Central memory CD4-positive, alpha-beta T cell (primary cell): ENCODE measurements at places on chromosomes 2 and 18.
A peak's percentile ranks its signal among the peaks of the same experiment; 100 is the strongest.

DNA sequence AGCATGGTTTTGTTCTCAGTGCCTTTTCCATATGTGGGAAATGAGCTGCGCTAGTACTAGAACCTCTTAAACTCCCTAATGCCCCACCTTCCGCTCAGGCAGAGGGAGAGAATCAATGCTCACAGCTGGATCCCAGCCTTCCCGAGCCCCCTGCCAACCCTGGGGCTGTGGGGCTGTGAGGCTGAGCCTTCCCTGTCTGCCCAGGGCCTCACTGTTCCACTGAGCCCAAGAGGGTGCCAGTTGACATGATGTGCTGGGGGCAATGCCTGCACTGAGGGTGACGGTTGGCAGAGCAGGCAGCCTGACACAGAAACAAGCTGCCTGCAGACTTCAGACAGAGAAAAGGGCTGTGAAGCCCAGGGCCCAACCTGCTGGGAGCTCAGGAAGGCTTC lies 602.4 kb upstream of the RAB6C start:
- no peak for DNase-seq

DNA sequence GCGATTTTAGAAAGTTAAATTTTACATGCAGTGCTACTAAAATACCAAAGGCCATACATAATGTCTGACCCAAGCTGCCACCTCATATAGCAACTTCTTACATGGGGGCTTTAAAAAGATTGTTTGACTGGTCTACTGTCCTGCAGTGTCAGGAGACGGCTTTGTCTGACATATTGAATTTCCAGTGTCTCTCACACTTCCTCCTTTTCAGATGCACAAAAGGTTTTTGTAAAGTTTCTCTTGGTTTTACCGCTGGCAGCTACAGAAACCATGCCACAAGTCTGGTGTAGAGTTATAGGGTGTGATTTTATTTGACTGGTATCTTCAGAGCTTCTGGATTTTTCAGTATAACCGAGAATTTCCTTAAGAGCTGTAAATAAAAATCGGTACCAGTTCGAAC lies 1.1 kb upstream of the ASAP2 start:
- no peak for DNase-seq

- no peak for DNase-seq
Measured at GRCh38 chr2:171894612-171894947, 536 bp upstream of the SLC25A12 start.

- DNase-seq = no peak
Measured at GRCh38 chr2:185130685-185131084, 532.4 kb downstream of the ZNF804A start.

- DNase-seq = no peak
Measured at GRCh38 chr2:22904126-22904684, 480.8 kb upstream of the KLHL29 start.

- no peak for DNase-seq
Measured at GRCh38 chr2:71702071-71702970, 249.0 kb downstream of the DYSF start.

GRCh38 chr2:86274918-86275275 lies 62.5 kb downstream of the REEP1 start:
- no peak for DNase-seq

GRCh38 chr2:85728342-85728741 lies 25.4 kb upstream of the ATOH8 start:
- DNase-seq = no peak

- DNase-seq = no peak
Measured at GRCh38 chr2:47485751-47486300, 82.9 kb downstream of the MSH2 start.

GRCh38 chr2:172234716-172235691 lies 132.3 kb upstream of the DLX2 start:
- peak; percentile 37 for DNase-seq

DNA sequence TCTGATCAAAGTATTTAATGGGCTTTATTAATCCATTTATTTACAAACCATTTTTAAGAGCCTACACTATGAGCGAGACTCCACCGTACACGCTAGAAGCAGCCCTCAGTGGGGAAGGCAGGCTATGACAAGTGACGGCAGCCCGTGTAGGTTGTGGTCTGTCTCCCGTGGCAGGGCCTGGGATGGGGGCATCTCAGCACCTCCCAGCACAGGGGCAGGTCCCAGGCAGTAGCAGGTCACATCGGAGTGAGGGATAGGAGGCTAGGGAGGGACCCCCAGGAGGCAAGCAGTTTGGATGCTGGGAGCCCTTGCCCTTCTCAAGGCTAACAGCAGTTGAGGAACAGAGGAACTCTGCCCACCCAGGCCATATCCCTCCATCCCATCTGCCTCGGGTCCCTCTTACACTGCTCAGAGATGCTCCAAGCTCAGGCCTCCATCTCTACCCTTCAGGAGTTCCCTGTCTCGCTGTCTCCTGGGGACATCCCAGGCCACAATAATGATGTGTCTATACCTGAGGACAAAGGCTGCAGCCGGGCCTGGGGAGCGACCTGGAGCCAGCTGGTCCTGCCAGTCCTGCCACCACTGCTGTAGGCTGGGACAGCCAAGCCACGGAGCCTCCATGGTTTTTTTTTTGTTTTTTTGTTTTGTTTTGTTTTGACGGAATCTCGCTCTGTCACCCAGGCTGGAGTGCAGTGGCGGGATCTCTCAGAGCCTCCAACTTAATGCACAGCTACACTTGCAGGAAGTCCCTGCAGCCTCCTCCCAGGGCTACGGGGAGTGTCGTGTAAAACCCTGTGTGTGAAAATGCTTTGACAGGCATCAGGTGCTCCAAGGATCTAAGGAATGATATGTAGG lies 92.0 kb downstream of the NDUFA10 start:
- DNase-seq = no peak

- no peak for DNase-seq
Measured at GRCh38 chr2:202605174-202605573, 29.6 kb upstream of the FAM117B start.

GRCh38 chr2:153431114-153431513 lies 47.4 kb downstream of the RPRM start:
- DNase-seq = no peak

DNA sequence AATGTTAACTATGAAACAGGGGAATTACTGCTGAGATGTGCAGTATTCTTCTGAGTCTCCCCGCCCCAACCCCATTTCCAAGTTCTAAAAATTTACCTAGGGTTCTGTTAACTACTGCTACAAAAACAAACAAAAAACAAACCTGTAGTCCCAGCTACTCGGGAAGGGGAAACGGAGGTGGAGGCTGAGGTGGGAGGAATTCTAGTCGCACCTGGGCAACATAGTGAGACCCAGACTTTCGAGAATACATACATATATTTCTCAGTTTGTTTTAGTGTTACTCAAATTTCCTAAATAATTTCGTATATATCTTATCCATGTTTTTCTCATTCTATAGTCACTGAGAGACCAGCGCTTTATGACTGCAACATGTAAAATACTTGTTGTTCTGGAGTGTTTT lies 989 bp downstream of the STAM2 start:
- DNase-seq = no peak

DNA sequence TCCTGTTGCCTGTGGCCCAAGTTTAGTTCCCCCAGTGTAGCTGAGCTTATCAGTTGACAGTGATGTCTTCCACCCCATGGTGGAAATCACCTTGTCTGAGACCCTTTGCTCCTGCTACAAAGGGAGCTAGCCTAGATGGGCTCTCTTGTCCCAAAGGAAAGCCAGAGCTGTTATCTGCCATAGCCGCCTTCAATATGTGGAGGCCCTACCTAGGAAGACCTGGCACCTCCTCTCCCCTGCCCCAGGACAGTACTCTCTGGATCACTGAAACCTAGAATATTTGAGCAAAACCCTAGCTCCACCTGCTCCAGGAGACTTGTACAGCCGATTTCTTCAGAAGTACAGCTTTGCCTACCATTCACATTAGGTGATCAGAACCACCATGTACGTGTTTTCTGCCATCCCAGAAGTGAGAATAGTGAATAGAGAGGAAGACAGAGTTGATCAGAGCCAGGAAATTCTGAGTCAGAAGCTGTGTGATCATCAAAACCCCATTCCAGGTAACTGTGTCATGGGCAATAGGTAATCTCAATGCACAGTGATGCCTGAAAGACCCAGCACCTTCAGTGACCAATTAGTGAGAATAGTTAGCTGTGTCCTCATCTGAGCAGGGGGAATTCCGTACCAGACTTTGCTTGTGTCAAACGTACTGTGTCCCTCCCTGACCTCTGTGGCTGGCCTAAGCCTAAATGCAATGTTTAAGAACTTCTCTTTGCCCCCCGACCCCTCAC lies 138.4 kb upstream of the ALPP start:
- DNase-seq = no peak

- no peak for DNase-seq
Measured at GRCh38 chr2:23592061-23592685, 207.2 kb downstream of the KLHL29 start.

- DNase-seq = no peak
Measured at GRCh38 chr2:201964011-201964410, 69.6 kb upstream of the FZD7 start.

DNA sequence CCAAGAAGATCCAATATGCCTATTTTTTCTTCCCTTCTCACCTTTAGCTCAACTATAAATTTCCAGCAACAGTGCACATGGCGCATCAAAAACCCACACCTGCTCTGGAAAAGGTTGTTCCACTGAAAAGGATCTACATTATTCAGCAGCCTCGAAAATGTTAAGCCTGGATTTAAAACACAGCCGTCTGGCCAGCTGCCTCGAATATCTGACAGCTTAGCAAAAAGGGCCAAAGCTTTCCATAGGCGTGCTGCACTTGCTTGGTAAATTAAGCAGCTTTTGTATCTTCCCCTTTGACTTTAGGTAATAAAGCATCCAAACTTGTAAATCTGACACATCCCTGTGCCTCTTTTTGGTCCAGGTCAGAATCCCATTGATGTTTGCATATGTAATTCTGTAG lies 20.5 kb downstream of the DAPL1 start:
- no peak for DNase-seq

DNA sequence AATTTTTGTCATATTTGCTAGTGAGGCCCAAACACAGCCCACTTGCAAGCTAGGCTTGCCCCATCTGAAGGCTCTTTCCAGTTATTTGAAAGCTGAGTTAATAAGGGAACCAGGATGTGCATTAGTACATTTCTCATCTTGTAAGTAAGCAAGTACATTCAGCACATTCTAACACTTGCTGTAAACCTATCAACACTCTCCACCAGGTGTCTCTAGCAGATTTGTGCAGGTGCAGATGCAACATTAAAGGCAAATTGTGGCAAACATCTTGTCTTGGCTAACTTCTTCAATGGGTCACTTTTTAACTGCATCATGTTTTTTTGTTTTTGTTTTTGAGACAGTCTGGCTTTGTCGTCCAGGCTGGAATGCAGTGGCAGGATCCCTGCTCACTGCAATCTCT lies 25.3 kb upstream of the MFSD6 start:
- peak; percentile 57 for DNase-seq

- DNase-seq = no peak
Measured at GRCh38 chr2:71781695-71782228, 328.4 kb downstream of the DYSF start.

- DNase-seq = no peak
Measured at GRCh38 chr2:25651782-25652455, 21.5 kb downstream of the DTNB start.

GRCh38 chr2:217158928-217159327 lies 299.1 kb upstream of the TNP1 start:
- DNase-seq = no peak

GRCh38 chr2:156589381-156590079 lies 153.4 kb downstream of the GPD2 start:
- DNase-seq = peak; percentile 32

DNA sequence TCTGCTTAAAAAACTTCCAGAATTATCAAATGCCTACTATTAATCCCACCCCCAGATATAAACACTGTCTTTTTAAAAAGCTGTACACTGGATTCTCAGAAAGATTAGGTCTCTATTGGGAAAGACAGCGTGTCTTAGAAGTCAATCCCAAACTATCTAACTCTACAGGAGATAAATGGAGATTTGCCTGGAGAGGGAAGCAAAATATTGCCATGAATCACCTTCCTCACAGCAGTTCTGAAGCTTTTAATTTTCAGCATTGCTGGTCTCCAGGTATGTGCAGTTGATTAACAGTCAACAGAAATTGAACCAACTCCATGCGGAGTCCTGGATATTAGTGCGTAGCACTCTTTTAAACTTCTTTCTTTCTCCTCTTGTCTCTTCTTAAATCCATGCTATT lies 122.2 kb downstream of the DSC3 start:
- DNase-seq = no peak

DNA sequence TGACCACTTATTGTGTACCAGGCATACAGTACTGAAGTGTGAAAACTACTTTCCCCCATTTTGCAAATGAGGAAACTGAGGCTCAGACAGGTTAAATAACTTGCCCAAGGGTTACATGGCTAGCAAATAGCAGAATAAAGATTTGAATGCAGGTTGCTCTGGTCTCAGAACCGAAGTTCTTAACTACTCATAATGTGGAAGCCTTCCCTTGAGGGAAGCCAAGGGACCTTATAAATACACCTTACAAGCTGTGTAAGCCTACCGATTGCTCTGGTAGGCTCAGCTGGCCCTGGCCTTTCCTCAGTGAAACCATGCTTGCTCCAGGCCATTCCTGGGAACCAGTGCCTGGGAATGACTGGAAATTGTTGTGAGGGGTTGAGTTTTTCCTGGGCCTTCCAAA lies 114.6 kb upstream of the CDCA7 start:
- no peak for DNase-seq

DNA sequence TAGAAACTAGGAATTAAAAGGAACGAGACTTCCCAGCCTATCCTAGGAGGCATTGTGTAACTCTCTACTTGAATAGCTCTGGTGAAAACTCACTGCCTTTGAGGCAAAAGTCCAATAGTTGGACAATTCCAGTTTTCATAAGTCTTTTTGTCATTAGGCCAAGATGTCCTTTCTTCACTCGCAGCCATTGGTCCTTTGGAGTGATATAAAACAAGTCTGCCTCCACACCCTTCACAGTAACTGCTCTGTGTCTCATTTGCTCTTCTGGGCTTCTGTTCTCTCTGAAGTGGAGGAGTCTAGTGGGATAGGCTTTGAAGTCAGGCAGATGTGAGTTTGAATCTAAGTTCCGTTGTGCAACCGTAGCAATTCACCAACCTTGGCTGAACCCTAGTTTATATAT lies 28.2 kb downstream of the ANTXR1 start:
- no peak for DNase-seq

- no peak for DNase-seq
Measured at GRCh38 chr2:10614939-10615338, 74.8 kb downstream of the NOL10 start.

- no peak for DNase-seq
Measured at GRCh38 chr2:148479398-148479797, 165.2 kb upstream of the EPC2 start.

GRCh38 chr2:176653479-176654443 lies 384.5 kb downstream of the MTX2 start:
- DNase-seq = no peak

GRCh38 chr2:12163866-12164265 lies 417.4 kb downstream of the LPIN1 start:
- DNase-seq = no peak

GRCh38 chr2:226674123-226674522 lies 125.5 kb downstream of the IRS1 start:
- DNase-seq = no peak
